ENCODE measurements at places on chromosomes 11 and 22. TPM values are rescaled to one million over a fixed set of nuclear protein-coding genes. Genes with fewer than 3 reads are reported as not detected.

Gene OR51E2
- total RNA-seq: not detected

Gene OR2AG2
- total RNA-seq: under 0.01 TPM

Gene FGF4
- not detected for total RNA-seq

Gene LRRC32
- total RNA-seq: 19.2 TPM

Gene OSM
- total RNA-seq: not detected

Gene MS4A1
- not detected for total RNA-seq

Gene SLC37A2
- total RNA-seq: 0.26 TPM

Gene ZDHHC24
- 11.6 TPM for total RNA-seq
